Fibroblast of lung (primary cell): ENCODE measurements at places on chromosomes 3 and 15.

- no peak for DNase-seq
- no peak overlapping the region for H3K4me3 ChIP-seq
- no peak overlapping the region for H3K27ac ChIP-seq
- no peaks in the 10 kb centered on the region for H3K4me1 ChIP-seq
These were observed 19.9 kb downstream of the GOLM2 start for GRCh38 chr15:44308415-44308814.

- H3K4me3 ChIP-seq, result no peak overlapping the region
- DNase-seq, result peak; percentile 37
- no peaks in the 10 kb centered on the region for H3K36me3 ChIP-seq
- no peaks in the 10 kb centered on the region for H3K4me1 ChIP-seq
These were observed 87.5 kb downstream of the PIK3CB start for GRCh38 chr3:138747225-138747624.

- peaks cover 3% of the 10 kb centered on the region for H3K4me1 ChIP-seq
- no peak for DNase-seq
- no peaks in the 10 kb centered on the region for H3K36me3 ChIP-seq
- no peak overlapping the region for H3K4me3 ChIP-seq
These were observed 57.0 kb downstream of the IQSEC1 start for GRCh38 chr3:13016083-13016720.

DNA sequence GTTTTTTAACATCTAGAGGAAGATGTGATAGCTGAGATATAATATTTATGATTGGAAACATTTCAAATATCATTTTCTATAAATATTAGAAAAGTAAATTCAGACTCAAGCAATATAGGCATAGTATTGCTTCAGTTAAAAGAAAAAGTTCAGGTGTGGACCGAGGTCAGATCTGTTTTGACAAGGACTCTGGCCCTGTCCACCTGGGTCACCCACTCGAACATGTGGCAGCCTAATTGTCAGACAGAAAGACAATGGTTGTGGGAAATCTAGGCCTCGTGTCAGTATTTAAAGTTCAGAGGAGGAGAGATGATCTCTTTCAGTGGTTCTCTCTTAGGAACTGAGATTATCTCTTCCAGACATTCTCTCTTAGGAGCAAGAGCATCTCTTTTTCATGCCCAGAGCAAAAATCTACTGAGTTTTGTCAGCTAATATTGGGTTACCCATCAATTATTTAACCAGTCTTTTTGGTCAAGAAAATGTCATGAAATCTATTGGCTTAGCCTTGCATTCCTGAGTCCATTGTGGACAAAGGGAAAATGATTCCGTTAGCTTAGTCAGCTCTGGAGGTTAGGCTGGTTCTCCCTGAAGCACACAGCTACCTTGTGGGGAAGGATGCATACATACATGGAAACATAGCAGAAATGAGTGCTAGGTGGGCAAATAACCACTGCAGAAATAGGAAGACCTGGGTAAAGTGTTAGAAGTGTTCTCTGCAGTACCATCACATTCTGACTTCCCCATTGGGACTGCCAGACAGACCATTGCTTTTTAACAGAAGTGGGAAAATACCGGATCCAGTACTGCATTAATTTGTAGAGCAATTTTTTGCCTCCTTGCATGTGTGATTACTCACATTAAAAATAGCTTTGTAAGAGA, 343.3 kb downstream of the GRM7 start:
- no peaks in the 10 kb centered on the region for H3K4me1 ChIP-seq
- no peaks in the 10 kb centered on the region for H3K36me3 ChIP-seq
- no peaks in the 10 kb centered on the region for H3K27me3 ChIP-seq
- no peak overlapping the region for H3K27ac ChIP-seq
- no peak for DNase-seq

- no peak overlapping the region for H3K4me3 ChIP-seq
- no peaks in the 10 kb centered on the region for H3K4me1 ChIP-seq
- peaks cover 6% of the 10 kb centered on the region for H3K27me3 ChIP-seq
- no peaks in the 10 kb centered on the region for H3K36me3 ChIP-seq
- no peak for DNase-seq
These were observed 21.9 kb downstream of the CYP8B1 start for GRCh38 chr3:42853739-42854302.

DNA sequence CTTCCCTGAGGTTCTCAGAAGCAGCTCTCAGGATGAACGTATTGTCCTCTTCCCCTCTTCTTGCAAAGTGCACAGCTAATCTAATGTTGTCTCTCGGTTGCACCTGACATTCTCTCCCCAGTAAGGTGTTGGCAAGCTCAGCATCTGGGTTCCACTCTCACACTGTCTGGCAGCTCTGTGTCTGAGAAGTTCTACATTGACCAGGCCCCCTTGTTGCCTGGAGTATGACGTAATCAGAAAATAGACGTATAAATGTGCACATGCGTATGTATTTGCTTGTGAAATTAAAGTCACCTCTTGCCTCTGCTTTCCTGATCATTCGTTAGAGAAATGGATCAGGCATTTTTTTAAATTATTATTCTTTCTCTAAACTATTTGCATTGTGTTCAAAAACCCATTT, 67.7 kb downstream of the USF3 start:
- H3K4me3 ChIP-seq, result no peak overlapping the region
- H3K27ac ChIP-seq, result no peak overlapping the region
- DNase-seq, result no peak

- no peaks in the 10 kb centered on the region for H3K36me3 ChIP-seq
- no peak for DNase-seq
- no peaks in the 10 kb centered on the region for H3K27me3 ChIP-seq
- H3K27ac ChIP-seq, result no peak overlapping the region
- H3K4me1 ChIP-seq, result no peaks in the 10 kb centered on the region
- no peak overlapping the region for H3K4me3 ChIP-seq
These were observed 140.3 kb downstream of the NR2F2 start for GRCh38 chr15:96470681-96471310.

- no peaks in the 10 kb centered on the region for H3K36me3 ChIP-seq
- H3K4me3 ChIP-seq, result no peak overlapping the region
- no peak overlapping the region for H3K27ac ChIP-seq
- no peaks in the 10 kb centered on the region for H3K4me1 ChIP-seq
These were observed 269.2 kb downstream of the PDCD6IP start for GRCh38 chr3:34067536-34068051.

- H3K27ac ChIP-seq, result peak overlapping the region; percentile 56
- DNase-seq, result peak; percentile 86
- H3K36me3 ChIP-seq, result peaks cover 6% of the 10 kb centered on the region
- H3K4me3 ChIP-seq, result no peak overlapping the region
- H3K4me1 ChIP-seq, result peaks cover 12% of the 10 kb centered on the region
These were observed 10.2 kb downstream of the EDEM1 start for GRCh38 chr3:5197470-5198312.

DNA sequence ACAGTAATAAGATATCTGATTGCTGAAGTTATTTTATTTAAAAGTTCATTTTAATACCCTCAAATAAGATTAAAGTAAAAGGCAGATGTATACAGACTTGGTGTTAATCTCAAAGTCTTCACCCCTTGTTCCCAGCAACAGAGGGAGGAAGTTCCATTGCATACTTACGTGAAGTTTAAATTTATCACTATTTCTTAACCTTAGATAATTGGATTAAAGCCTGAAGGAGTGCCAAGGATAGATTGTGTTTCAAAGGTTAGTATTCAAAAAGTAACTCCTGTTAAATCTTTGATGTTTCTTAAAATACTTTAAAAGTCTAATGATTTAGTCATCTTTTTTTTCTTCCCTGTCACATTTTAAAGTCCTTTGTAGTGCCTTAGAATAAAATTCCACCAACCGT, 39.3 kb downstream of the ATP1B3 start:
- peaks cover 3% of the 10 kb centered on the region for H3K36me3 ChIP-seq
- H3K27ac ChIP-seq, result no peak overlapping the region
- no peak for DNase-seq
- no peak overlapping the region for H3K4me3 ChIP-seq

GRCh38 chr15:55685286-55685685, 57.7 kb downstream of the PRTG start:
- H3K4me3 ChIP-seq, result no peak overlapping the region
- no peaks in the 10 kb centered on the region for H3K4me1 ChIP-seq
- no peak overlapping the region for H3K27ac ChIP-seq
- DNase-seq, result peak; percentile 57
- H3K36me3 ChIP-seq, result no peaks in the 10 kb centered on the region

DNA sequence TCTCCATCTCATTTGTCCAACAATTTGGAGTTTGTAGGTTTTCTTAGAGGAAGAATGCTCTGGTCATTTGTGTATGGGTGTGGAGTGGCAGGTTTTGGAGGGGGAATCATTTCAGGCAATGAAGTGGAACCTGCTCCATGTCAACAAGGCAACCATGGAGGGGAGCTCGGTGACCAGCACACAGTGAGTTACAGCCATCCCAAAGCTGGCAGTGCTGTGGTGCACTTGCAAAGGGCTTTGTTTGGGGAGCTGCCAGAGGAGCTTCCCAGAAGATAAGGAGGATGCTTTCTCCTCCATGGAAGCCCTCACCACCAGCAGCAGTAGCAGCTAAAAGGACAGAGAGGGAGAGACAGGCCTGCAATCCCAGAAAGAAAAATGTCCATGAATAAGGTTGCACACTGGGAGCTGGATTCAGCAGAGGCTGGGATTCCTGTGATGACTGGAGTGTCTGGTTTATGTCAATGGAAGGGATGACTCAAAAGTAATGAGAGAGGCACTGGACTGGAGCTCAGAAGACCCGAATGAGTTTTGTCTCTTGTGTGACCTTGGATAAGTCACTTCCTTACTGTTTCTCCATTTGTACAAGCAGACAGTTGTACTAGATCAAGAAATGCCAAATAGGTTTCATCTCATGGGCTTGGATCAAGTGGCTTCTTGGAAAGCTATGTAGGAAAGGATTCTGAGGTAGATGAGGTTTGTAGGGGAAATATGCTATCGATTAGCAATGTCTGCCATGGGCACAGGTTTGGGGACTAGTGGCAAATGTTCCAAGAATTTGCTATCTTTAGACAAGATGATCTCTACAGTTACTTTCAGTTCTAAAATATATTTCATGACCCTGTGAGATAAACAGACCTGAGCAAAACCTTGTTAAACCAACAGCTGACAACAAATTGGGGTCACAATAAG, 27.2 kb upstream of the UBE2Q2 start:
- H3K27me3 ChIP-seq, result peaks cover 2% of the 10 kb centered on the region
- no peak overlapping the region for H3K27ac ChIP-seq
- H3K4me3 ChIP-seq, result no peak overlapping the region
- no peak for DNase-seq
- H3K36me3 ChIP-seq, result no peaks in the 10 kb centered on the region

DNA sequence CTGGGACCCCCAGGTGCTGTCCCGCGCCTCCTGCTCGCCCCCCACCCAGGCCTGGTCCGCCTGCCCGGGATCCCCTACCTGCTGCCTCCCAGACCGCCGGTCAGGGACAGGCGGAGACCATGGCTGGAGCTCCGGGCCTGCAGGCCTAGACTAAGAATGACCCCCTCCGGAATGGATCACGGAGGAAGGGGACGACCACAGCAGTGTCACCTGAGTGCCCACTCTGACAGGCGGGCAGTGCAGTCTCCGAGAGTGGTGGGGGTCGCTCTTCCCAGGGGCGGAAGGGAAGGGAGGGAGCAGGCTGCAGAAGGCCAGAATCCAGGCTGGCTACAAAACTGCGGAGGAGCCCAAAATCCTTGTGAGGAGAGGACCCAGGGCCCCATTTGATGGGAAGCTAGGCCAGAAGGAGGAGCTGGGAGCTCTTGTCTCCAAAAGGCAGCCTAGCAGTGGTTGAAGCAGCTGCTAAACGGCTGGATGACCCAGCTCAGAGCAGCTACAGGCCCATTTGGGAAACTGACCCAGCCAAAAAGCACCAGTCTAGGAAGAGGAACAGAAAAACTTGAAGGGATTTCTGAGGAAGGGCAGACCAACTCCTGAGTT, 908 bp upstream of the RAB43 start:
- H3K27ac ChIP-seq, result no peak overlapping the region
- no peak overlapping the region for H3K4me3 ChIP-seq
- no peaks in the 10 kb centered on the region for H3K27me3 ChIP-seq
- H3K4me1 ChIP-seq, result peaks cover 20% of the 10 kb centered on the region
- DNase-seq, result no peak

DNA sequence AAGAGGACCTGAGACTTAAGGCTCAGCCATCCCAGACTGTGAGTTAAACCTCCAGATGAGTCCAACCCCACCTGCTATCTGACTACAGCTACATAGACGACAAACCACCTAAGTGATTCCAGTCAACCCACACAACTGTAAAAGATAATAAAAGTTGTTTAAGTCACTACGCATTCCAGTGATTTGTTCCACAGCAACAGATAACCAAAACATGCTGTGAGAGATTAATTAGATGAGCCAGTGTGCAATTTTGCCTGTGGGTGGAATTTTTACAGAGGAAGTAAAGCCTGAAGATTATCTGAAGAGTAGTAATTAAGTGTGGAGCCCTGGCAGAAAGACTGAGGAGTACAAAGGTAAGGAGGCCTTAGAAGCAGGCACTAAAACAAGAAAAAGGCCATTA, 5.4 kb downstream of the BTBD1 start:
- no peak overlapping the region for H3K4me3 ChIP-seq
- no peak overlapping the region for H3K27ac ChIP-seq
- peaks cover 3% of the 10 kb centered on the region for H3K4me1 ChIP-seq
- H3K36me3 ChIP-seq, result peaks cover 1% of the 10 kb centered on the region
- peak; percentile 86 for DNase-seq
- no peaks in the 10 kb centered on the region for H3K27me3 ChIP-seq

GRCh38 chr15:68618908-68619698, 40.3 kb downstream of the CORO2B start:
- DNase-seq, result peak; percentile 78
- H3K4me1 ChIP-seq, result peaks cover 57% of the 10 kb centered on the region
- no peaks in the 10 kb centered on the region for H3K27me3 ChIP-seq
- H3K4me3 ChIP-seq, result no peak overlapping the region

DNA sequence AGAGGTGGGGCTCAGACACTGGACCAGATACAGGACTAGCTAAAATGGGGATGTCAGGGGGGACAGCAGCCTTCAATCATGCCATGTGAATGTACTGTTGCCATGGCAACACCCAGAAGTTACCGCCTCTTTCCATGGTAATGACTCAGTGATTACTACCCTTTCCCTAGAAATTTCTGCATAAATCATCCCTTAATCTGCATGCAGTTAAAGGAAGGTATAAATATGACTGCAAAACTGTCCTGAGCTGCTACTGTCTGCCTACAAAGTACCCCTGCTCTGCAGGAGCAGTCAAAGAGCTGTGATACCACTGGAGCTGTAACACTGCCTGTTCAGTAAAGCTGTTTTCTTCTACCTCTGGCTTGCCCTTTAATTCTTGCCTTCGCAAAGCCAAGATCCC, 168.2 kb downstream of the PEAK1 start:
- H3K27me3 ChIP-seq, result no peaks in the 10 kb centered on the region
- no peaks in the 10 kb centered on the region for H3K4me1 ChIP-seq
- H3K27ac ChIP-seq, result no peak overlapping the region
- H3K4me3 ChIP-seq, result no peak overlapping the region
- H3K36me3 ChIP-seq, result no peaks in the 10 kb centered on the region

DNA sequence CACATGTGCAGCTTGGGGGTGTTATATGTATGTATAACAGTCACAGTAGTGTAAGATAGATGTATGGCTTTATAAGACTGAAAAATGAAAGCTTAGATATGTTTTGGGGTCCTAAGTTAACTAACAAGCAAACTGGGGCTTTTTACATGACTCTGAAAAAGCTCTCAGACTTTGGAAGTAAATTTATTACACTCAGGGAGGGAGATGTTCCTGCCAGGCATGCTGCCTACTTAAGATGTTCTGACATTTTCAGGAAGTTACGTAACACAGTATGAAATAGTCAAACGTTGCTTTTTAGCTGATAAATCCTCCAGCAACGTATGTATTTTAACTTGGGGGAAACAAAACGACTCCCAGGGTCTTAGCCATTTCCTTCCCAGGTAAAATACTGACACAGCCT, 1.7 kb upstream of the IFT57 start:
- DNase-seq, result peak; percentile 52
- H3K4me1 ChIP-seq, result peaks cover 12% of the 10 kb centered on the region
- H3K36me3 ChIP-seq, result no peaks in the 10 kb centered on the region
- H3K4me3 ChIP-seq, result no peak overlapping the region

- DNase-seq, result no peak
- no peak overlapping the region for H3K27ac ChIP-seq
- H3K27me3 ChIP-seq, result no peaks in the 10 kb centered on the region
- H3K4me3 ChIP-seq, result no peak overlapping the region
These were observed 31.0 kb downstream of the FGD5 start for GRCh38 chr3:14849638-14850230.
